Stimulated activated CD4-positive, alpha-beta T cell treated with anti-CD3 and anti-CD28 coated beads, Interleukin-15, amount 100 ng/mL, for 1 hour (primary cell): ENCODE measurements at places on chromosomes 13 and 19.

- DNase-seq = peak; percentile 89
Observed at GRCh38 chr19:58097781-58098681, at the start of gene ZSCAN18. Gene ZSCAN18, minus strand, starts transcription at chr19:58098231. Its CDS starts 7,964 bp downstream, at chr19:58090267.

GRCh38 chr13:91291078-91291477 is 56.4 kb upstream of the MIR17HG start:
- DNase-seq = no peak

DNA sequence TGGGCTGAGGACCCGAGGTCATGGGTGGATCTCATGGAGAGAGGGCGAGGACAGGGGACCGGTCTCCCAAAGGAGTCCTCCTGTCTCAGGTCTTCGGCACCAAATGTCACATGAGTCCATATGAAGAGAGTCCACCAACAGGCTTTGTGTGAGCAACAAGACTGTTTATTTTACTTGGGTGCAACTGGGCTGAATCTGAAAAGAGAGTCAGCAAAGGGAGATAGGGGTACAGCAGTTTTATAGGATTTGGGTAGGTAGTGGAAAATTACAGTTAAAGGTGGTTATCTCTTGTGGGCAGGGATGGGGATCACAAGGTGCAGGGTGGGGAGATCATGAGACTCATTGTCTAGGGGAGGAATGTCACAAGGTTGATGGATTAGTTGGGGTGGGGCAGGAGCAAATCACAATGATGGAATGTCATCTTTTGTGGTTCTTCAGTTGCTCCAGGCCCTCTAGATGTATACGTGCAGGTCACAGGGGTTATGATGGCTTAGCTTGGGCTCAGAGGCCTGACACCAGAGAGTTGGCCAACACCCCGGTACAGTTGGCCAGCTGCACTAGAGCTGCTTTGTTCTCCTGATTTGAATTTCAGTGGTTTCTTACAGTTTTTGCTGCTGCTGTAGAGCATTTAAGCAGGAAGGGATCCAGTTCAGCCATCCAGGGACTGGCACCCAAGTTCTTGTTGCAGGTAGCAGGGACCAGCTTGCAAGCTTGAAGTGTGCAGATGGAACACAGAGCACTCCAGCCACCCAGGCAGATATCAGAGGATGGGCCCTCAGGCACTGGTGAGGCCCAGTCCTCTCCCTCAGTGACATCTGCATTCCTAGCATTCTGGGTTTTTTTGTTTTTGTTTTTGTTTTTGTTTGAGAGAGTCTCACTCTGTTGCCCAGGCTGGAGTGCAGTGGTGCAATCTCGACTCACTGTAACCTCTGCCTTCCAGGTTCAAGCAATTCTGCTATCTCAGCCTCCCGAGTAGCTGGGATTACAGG is 26.4 kb upstream of the IGFL1 start:
- no peak for DNase-seq

DNA sequence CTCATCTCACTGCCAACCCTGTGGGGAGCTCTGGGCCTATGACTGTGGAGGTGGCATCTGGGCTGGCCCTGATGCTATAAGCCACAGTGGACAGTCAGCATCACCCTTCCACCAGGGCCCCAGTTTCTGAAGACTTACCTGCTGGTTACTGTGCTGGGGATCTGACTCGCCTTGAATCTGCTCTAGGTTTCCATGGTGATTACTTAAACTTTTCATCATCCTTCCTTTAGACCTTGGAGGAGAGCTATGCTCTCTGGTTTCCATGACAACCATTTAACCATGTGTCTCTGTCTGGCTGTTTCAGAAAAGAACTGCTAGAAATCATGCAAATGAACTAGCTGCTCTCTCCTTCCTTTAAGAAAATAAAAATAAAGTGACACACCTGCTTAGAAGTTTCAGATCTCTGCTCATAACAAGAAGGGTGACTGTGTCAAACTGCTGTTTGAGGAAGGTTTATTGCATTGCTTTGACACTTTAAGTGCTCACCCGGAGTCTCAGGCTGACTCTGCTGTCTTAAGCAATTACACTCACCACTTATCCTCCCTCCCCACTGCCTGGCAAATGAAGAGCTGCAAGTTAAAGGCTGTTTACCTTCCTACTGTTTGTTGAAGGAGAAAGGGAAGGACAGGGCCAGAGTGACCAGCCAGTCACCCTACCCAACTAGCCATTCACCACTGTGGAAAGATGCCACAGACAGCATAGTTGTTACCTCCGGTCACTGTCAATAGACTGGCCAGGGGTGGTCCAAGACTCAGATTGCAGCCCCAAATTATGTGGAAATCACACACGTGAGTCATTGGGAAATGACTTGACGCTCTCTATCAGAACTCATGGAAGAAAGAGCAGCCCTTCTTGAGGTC is 87.6 kb downstream of the HSPH1 start:
- DNase-seq = no peak
